ENCODE measurements at places on chromosomes 7 and 10. TPM values are rescaled to one million over a fixed set of nuclear protein-coding genes. Genes with fewer than 3 reads are reported as not detected.

NEURL1 gene
- 4.2 TPM for total RNA-seq

CLEC2L gene
- not detected for total RNA-seq

OPN4 gene
- not detected for total RNA-seq

ANKRD7 gene
- total RNA-seq, result 1.5 TPM

ASB10 gene
- total RNA-seq, result not detected

SLC18A3 gene
- total RNA-seq, result 0.49 TPM

OR13A1 gene
- not detected for total RNA-seq

NME8 gene
- not detected for total RNA-seq

LARP4B gene
- 78.3 TPM for total RNA-seq

ANKRD22 gene
- 4.4 TPM for total RNA-seq

HOXA1 gene
- total RNA-seq, result 0.74 TPM

CDHR3 gene
- total RNA-seq, result 8.8 TPM

CALML3 gene
- 50.6 TPM for total RNA-seq

XRCC2 gene
- 1.7 TPM for total RNA-seq

FGFR2 gene
- total RNA-seq, result 54.0 TPM

ABCB4 gene
- 0.49 TPM for total RNA-seq
